ENCODE measurements at places on chromosomes 7 and 10.

GRCh38 chr7:26930201-26930600 lies 65.8 kb upstream of the SKAP2 start:
- DNase-seq: no peak

GRCh38 chr10:73168465-73168803 lies 515 bp downstream of the FAM149B1 start:
- no peak for DNase-seq

DNA sequence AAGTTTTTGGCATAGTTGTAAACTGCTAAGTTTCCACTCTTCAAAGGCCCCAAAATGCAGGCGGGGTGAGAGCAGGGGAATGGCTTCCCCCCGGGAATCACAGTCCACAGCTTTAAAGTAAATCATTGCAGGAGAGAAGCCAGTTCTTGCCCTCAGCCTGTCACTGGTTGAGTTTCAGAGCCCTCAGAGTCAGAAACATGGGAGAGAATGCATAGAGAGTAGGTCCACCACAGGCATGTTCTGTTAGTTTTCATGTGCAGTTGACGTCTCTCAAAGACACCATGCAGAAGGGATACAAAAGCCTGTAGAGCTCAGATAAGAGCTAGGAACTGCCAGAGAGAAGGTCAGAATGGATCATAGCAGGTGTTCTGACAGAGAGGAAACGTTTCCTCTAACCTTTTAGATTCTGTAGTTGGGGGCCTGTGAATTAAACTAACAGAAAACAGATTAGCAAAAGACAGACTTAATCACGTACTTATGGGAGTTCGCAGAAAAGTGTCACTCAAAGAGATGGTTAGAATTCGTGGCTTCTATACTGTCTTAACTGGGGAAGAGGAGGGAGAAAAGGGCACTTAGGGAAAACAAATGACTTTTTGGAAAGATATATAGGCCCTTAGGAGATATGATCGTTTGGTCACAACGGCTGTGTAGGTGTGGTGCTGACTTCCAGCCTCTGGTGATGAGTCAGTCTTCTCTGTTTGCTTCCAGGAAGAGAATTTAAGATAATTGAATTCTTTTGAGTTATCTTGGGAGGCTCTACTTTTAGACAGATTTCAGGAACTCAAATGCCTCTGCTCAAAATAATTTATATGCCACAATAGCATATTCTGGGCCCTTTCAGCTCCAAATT lies 48.0 kb upstream of the MSRB2 start:
- no peak for DNase-seq

- no peak for DNase-seq
Measured at GRCh38 chr10:33352175-33352574, 17.7 kb upstream of the NRP1 start.

DNA sequence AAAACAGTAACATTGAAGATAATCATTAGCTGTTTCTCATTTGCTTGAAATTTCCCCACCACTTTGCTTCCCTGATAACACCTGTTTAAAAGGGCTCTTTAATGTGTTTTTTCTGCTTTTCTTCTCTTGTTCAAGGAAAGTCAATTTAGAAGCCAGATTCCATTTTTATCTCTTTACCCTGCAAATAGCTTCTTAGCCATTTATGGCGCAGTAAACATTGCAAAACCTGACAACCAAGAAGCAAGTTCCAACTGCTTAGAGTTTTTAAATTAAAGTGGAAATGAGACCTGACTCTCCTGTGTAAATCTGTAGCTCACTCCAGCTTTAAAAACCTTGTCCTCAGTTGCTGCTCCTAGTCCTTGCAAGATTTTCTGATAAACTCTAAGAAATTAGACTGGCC lies 30.1 kb downstream of the SGPL1 start:
- DNase-seq: no peak

Data from chondrocyte (in vitro differentiated cells).